SW 1271 (cell line): ENCODE measurements at places on chromosomes 5 and 9.

DNA sequence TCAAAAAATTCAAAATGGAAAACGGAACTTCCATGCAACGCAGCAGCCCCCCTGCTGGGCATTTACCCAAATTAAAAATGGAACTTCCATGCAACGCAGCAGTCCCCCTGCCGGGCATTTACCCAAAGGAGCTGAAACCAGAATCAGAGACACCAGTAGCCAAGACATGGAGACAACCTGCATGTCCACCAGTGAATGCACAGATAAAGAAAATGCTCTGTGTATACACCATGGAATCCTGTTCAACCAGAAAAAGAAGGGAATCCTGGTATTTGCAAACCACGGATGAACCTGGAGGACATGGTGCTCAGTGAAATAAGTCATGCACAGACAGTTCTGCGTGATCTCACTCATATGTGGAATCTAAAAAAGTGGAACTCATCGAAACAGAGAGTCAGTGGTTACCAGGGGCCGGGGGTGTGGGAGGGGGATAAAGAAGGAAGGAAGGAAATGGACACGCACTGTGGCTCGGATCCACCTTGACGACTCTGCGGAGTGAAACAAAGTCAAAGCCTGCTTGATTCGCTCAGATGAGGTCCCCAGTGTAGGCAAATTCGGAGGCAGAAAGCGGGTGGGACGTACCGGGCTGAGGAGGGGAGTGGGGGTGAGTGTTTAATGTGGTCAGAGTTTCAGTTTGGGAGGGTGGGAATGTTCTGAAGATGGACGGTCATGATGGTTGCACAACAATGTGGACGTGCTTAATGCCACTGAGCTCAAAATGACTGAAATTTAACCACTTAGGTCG lies 40.2 kb upstream of the EXOC3 start:
- no peak for DNase-seq

DNA sequence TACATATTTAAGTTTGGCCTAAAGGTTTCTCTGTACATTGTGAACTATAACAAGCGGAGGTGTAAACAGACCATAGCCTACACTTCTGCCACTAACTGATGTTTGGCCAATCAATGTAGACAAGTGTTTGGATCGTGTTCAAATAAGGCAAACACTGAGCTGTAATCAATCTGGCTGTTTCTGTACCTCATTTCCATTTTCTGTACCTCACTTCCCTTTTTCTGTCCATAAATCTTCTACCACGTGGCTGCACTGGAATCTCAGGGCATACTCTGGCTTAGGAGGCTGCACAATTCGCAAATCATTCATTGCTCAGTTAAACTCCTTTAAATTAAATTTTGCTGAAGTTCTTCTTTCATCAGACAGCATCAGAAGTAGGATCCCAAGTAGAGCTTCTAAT lies 140.9 kb downstream of the SLC25A46 start:
- no peak for DNase-seq

GRCh38 chr9:32928145-32928763 lies 73.2 kb downstream of the APTX start:
- DNase-seq = no peak

GRCh38 chr9:86836797-86837196 lies 110.5 kb downstream of the GAS1 start:
- DNase-seq = no peak

GRCh38 chr9:70947086-70947485 lies 174.3 kb downstream of the TRPM3 start:
- DNase-seq = no peak

DNA sequence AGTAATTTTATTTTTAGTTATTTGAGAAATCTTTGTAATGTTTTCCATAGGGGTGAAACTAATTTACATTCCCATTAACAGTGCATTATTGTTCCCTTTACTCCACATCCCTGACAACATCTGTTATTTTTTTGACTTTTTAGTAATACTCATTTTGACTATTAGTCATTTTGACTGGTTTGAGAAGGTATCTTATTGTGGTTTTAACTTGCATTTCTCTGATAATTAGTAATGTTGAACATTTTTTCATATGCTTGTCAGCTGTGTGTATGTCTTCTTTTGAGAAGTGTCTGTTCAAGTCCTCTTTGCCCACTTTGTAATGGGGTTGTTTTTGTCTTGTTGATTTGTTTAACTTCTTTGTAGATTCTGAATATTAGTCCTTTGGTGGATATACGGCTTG lies 27.5 kb downstream of the CCDC152 start:
- DNase-seq = no peak

DNA sequence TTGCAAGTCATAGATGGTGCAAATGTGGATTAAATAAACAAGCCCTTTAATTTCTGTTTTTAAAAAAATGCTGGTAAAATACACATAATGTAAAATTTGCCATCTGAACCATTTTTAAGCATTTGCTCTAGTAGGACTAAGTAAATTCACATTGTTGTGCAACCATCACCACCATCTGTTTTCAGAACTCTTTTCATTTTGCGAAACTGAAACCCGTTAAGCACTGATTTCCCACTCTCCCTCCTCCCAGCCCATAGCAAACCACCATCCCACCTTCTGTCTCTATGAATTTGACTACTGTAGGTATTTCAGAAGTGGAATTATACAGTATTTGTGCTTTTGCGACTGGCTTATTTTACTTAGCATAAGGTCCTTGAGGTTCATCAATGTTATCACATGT lies 103.3 kb upstream of the CNTLN start:
- DNase-seq = no peak

DNA sequence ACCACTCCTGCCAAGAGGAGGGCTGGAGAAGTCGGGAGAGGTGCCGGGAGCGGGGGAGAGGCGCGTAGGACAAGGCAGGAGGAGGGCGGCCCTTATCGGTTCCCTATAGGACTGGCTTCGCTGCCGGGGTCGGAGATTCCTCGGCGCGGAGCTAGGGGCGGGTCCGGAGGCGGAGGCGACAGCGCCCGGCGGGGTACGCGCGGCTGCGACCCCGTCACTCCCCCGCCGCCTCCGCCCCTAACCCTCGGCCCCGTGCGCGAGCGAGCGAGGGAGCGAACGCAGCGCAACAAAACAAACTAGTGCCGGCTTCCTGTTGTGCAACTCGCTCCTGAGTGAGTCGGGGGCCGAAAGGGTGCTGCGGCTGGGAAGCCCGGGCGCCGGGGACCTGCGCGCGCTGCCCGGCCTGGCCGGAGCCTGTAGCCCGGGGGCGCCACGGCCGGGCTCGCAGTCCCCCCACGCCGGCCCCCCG lies 2.0 kb downstream of the GLIS3 start:
- no peak for DNase-seq

- no peak for DNase-seq
Measured at GRCh38 chr9:35001803-35002502, 12.4 kb downstream of the DNAJB5 start.

- DNase-seq = no peak
Measured at GRCh38 chr5:41763081-41763480, 107.1 kb downstream of the OXCT1 start.

DNA sequence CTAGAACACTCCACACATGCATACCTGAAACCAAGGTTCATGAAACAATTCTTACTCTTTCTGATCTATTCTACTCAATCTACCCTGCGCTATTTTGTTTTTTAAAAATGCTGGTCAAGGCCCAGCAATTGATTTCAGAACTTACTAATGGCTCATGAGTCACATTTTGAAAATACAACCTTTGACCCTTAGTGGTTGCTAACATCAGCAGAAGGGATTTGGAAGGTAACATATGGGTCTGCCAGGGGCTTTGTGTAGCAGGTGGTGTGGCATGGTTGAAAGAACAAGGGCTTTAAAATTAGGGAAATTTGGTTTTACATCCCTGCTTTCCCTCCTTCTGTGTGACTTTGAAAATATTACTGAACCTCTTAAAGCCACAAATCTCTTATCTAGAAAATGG lies 101.4 kb downstream of the ATG10 start:
- no peak for DNase-seq

GRCh38 chr9:131499254-131499767 lies 3.4 kb upstream of the POMT1 start:
- DNase-seq = no peak

- DNase-seq = no peak
Measured at GRCh38 chr9:70567511-70567910, 153.1 kb upstream of the KLF9 start.

- DNase-seq = no peak
Measured at GRCh38 chr5:173895401-173896165, 7.4 kb downstream of the CPEB4 start.

DNA sequence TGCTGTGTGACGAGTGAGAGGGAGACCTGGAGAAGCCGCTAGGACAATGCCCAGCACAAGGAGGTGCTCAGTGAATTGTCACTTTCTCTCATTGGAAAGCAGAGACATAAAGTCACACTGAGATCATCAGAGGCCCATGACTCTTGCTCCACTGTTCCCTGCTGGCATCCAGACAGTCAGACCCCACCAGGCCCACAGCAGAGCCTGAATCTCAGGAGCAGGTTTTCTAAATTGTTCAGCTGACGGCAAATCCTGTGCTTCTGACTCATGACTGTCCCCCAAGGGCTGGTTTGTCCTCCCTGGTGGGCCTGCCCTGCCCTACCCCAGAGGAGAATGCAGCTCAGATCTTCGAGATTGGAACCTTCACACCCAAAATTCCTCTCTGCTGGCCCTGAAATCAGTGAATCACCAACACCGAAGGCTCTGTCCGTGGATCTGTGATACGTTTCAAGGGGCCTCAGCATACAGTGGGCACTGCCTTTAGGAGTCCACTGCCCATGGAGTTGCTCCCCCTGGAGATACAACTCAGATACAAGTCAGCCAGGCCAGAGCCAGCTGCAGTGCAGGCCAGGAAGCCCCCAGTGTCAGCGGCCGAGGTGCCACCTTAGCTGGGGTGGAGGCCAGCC lies 2.7 kb downstream of the PTGES start:
- no peak for DNase-seq

DNA sequence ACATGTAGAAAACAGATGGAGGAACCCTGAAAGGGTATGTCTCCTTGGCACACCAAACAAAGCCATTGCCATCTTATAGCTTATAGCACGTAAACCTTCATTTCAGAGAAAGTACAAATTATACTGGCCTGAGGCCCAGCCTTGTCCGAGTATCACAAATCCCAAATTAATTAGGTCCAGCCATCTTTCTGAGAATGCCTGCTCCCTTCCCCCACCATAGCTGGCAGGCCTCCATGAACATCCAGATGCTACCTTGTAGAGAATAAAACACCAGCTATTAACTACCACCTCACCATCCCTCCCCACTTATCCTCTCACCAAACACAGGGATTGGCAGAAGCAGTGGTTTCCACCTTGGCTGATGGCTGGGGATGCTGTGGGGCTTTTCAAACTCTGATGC lies 224.0 kb downstream of the SPOCK1 start:
- no peak for DNase-seq

DNA sequence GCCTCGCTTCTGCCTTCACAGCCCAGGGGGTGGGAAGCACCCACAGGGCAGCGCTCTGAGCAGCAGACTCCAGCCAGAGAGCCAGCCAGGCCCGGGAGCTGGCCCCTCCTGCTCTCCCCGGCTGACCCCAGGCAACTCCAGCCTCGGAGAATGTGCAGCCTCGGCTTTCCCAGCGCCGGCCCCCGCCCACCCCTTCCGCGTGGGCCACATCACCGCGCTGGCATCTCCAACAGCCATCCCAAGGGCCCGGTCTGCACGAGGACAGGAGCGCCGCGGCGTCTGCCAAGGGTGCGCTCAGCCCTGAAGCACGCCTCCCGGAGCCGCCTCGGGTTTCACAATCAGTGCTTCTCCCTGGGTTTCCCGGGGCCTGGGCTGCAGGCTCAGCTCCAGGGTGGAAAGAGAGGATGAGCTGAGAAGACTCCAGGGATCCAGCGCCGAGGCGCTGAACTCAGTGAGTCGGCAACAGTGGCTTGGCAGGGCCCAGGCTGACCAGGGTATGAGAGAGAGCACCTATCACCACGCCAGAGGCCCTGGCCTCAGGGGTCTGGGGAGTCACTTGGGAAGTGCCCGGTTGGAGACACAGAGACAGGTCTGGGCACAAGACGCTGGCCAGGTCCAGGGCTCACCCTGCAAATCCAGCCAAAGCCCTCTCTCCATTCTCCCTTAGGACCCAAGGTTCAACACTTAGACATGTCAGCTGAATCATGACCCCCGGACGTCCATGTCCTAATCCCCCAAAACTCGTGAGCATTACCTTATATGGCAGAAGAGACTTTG lies 79.6 kb downstream of the ADAMTS2 start:
- no peak for DNase-seq

- no peak for DNase-seq
Measured at GRCh38 chr9:126842977-126843799, 17.3 kb upstream of the ZBTB34 start.

GRCh38 chr9:3180696-3181048 lies 336.8 kb upstream of the PUM3 start:
- no peak for DNase-seq

DNA sequence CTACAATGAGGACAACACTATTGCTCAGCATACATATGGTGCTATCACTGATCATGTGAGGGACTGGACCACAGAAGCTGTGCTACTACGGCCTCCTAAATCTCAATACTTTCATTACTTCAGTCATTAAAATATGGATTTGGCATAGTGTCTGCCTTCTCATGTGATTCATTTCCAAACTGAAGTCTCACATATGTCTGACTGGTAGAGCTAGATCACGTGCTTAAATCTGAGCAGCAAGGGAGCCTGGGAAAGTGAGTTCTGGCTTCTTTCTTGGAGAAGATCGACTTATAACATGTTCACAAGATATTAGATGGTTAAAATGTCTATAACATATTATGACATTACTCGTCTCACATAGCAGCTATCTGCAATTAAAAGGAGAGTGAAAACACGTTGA lies 8.3 kb downstream of the KIF4B start:
- DNase-seq = no peak

GRCh38 chr5:133006653-133007052 lies 19.7 kb downstream of the ZCCHC10 start:
- DNase-seq = no peak

DNA sequence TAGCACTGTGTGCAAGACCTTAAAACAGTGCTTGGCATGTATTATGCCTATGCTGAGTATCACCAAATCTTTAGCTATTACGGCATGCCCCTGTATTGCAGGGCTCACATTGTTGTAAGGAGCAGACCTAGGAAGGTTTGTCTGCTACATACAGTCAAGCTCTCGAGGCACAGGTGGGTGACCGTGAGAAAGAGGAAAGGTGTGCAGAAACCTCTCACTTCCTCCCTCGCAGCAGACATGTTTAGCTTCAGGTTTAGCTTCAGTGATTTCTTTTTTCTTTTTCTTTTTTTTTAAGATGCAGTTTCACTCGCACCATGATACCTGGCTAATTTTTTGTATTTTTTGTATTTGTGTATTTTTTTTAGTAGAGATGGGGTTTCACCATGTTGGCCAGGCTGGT lies 275.8 kb upstream of the RIOK2 start:
- DNase-seq = no peak

GRCh38 chr9:22382331-22382730 lies 64.3 kb upstream of the DMRTA1 start:
- no peak for DNase-seq

GRCh38 chr9:137293482-137294090 lies 8.5 kb downstream of the NRARP start:
- DNase-seq = no peak
